ENCODE measurements at places on chromosomes 2 and 18.

DNA sequence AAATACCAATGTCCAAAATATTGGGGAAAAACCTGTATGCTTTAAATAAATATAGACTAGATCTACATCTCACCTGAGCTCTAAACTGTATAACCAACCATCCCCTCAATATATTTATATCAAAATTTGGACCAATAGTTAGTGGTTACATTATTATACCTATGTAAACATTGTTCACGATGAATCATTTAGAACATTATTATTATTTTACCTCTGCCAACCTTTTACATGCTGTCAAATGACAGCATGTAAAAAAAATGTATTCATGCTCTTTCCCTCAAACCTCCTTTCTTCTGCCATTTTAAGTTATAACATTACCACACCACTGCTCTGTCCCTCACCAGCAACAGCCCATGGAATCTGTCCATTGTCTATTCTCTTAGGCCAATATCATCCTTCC lies 9.6 kb downstream of the FTCDNL1 start:
- DNase-seq, result no peak

DNA sequence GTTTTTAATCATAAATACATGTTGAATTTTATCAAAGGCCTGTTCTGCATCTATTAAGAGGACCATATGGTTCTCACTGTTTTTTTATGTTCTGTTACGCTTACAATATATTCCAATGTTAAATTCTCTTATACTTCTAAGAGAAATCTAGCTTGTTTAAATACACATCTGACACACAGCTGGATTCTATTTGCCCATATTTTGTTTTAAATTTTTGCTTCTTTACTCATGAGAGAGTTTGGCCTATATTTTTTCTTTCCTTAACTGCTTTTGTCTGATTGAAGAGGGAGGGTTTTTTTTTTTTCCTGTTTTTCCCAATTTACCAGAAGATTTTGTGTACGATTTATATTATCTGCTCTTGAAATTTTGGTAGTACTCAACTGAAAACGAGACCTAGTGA lies 34.9 kb downstream of the RNF144A start:
- DNase-seq, result no peak

DNA sequence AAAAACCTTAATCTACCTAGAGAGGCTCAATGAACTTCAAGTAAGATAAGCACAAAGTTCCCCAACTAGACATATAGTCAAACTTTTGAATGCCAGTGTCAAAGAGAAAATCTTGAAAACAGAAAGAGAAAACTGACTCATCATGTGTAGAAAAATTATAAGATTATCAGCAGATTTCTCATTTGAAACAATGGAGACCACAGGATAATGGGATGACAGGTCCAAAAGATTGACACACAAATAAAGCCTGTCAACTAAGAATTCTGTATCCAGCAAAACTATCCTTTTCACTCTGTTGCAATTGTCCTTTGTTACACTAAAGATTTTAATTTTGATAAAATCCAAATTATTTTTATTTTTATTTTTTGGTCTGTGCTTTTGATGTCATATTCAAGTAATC lies 61.6 kb downstream of the COPS8 start:
- no peak for DNase-seq

DNA sequence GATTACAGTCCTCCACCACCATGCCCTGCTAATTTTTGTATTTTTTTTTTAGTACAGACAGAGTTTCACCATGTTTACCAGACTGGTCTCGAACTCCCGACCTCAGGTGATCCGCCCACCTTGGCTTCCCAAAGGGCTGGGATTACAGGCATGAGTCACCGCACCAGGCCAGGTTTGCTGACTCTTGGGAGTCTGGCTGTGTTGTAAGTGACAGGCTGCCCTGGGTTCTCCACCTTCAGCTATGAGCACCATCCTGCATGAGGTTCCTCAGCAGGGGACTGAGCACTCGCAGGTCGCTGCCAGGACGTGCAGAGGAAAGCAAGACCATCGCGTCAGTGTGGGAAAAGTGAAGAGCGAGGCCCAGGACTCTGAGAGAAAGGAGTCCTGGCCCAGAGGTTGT lies 112.6 kb upstream of the NDUFV2 start:
- no peak for DNase-seq

GRCh38 chr2:70932631-70933230 lies 3.0 kb upstream of the ATP6V1B1 start:
- no peak for DNase-seq

DNA sequence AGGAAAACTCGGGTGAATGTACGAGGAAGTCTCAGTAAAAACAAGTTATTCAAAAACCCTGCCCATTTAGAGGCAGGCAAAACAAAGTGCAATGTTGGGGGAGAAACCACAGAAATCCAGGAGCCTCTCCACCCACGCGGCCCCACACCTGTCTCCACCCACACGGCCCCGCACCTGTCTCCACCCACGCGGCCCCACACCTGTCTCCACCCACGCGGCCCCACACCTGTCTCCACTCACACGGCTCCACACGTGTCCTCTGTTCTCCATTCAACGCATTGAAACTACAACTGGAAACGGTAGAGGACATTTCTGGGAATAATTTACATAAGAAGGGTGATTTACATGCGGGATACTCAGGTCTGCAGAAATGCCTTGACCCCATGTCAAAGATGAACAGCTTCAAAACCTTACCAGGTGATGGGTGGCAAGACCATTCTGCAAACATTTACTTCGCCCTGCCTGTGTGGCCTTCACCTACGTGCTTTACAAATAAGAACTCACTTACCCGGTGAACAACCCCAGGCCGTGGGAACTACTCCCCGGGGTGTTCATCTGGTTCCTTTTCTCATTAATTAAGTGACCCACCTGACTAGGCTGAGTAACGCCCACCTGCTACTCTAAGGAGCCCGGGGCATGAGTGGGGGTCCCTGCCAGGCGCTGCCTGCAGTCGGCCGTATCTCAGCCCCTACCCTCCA lies 100.4 kb downstream of the EIPR1 start:
- no peak for DNase-seq
